ENCODE measurements at places on chromosomes 5 and 9. TPM values are rescaled to one million over a fixed set of nuclear protein-coding genes. Genes with fewer than 3 reads are reported as not detected.

DNA sequence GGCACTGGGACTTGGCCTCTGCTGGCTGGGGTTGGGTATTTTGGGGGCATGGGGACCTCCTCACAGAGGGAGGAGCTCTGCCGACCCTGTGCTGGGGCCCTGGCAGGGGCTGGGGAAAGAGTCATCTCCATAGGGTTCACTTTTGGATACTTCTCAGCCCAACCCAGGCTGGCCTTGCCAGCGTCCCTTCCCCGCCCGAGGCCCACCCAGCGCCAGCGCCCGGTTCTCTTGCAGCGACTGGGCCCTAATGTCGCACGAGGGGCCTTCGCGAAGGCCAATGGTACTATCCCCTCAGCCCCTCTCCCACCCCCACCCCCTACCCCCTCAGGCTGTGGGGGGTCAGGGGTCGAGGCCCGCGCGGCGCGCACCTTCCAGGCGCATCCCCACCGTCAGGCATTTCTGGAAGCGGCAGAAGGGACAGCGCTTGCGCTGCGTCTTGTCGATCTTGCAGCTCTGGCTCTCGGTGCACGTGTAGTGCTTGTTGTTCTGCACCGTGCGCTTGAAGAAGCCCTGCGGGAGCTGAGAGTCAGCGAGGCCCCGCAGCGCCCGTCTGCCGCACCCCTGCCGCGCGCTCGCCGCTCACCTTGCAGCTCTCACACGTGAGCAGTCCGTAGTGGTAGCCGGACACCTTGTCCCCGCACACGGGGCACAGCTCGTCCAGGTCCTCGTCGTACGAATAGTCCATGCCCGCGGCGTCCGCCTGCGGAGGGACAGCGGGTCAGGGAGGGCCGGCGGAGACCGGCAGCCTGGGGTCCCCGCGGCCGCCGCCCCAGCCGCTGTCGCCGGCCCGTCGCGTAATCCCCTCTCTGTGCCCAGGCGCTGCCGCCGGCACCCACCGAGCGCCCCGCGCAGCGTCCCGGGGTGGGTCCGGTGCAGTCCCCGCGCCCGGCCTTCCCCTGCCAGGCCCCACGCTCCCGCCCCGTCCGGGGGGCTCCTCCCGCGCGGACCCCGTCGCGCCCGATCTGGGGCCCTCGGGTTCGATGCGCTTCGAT, 4.2 kb downstream of the NR5A1 start:
- no peak for DNase-seq
- H3K27ac ChIP-seq = no peak overlapping the region
- no peak overlapping the region for H3K4me3 ChIP-seq

DNA sequence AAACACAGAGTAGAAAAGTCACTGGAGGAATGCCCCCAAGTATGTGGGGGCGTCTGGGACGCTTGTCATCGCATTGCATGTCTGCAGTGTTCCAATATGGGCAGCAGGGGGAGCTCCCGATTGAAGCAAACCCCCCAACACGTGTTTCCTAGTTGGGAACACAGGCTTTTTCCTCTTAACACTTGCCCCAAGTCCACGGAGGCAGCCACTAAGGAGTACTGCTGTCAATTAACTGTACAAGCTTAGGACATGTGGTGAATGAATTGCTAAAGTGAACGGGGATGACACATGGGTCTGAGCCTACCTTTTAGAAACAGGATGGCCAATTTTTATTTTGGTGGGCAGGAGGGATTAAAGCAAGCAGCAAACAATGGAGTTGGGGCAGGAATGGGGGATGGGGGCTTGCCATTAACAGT, 2.2 kb downstream of the GABRB2 start:
- H3K4me3 ChIP-seq = no peak overlapping the region
- H3K27me3 ChIP-seq = peaks cover 40% of the 10 kb centered on the region
- no peaks in the 10 kb centered on the region for H3K36me3 ChIP-seq
- peak overlapping the region; percentile 6 for H3K27ac ChIP-seq

GRCh38 chr9:117543089-117543488, 128.2 kb upstream of the ASTN2 start:
- no peak overlapping the region for H3K4me3 ChIP-seq
- H3K4me1 ChIP-seq = no peaks in the 10 kb centered on the region
- no peak for DNase-seq
- peaks cover 2% of the 10 kb centered on the region for H3K27me3 ChIP-seq

DNA sequence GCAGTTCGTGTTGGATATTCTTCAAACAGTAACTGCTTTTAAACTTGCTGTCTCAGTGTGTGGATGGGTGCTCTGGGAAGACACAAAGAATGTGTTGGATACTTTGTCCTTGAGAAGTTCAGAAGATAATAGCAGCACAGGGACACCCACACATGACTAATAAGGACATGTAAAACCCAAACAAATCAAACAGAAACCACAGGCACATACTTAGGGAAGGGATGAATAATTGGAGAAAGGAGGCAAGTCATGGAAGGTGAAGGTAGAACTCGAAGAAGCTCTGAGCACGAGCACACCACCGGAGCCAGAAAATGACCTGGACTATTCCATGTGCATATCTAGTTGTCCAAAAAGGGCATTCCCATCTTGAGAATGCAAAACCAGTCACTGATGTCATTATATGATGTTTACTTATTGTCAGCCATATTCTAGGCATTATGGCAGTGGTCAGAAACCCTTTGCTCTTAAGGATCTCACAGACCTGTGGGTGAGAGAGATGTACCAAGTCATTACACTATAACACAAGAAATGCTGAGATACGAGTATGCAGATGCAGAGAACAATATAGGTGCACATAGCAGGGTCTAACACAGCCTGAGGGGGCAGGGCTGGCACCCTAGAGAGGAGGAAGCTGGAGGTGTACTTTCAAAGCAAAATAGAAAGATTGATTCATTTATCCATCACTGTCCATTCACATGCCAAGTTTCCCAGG, 152.9 kb downstream of the PIK3R1 start:
- H3K4me3 ChIP-seq = peak overlapping the region; percentile 70
- no peak for DNase-seq
- peaks cover 7% of the 10 kb centered on the region for H3K27me3 ChIP-seq
- H3K27ac ChIP-seq = peak overlapping the region; percentile 81

DNA sequence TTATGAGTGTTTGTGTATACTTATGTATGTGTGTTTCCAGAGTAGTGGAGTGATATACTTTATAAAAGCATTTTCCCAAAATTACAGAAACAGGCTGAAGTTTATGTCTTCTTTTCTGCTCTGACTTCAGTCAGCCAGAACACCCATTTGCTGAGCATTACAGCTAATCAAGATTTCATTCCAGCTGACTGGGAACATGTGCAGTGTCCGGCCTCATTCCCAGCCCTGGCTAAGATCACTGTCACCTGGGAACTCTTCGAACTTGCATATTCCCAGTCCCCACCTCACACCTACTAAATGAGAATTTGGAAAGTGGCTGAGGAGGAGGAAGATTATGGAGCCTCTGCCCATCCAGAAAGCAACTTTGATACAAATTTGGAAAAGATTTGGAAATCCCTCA, 90.8 kb upstream of the PRRC1 start:
- DNase-seq = no peak
- H3K4me1 ChIP-seq = no peaks in the 10 kb centered on the region
- no peaks in the 10 kb centered on the region for H3K36me3 ChIP-seq
- H3K27me3 ChIP-seq = peaks cover 6% of the 10 kb centered on the region
- no peak overlapping the region for H3K27ac ChIP-seq

DNA sequence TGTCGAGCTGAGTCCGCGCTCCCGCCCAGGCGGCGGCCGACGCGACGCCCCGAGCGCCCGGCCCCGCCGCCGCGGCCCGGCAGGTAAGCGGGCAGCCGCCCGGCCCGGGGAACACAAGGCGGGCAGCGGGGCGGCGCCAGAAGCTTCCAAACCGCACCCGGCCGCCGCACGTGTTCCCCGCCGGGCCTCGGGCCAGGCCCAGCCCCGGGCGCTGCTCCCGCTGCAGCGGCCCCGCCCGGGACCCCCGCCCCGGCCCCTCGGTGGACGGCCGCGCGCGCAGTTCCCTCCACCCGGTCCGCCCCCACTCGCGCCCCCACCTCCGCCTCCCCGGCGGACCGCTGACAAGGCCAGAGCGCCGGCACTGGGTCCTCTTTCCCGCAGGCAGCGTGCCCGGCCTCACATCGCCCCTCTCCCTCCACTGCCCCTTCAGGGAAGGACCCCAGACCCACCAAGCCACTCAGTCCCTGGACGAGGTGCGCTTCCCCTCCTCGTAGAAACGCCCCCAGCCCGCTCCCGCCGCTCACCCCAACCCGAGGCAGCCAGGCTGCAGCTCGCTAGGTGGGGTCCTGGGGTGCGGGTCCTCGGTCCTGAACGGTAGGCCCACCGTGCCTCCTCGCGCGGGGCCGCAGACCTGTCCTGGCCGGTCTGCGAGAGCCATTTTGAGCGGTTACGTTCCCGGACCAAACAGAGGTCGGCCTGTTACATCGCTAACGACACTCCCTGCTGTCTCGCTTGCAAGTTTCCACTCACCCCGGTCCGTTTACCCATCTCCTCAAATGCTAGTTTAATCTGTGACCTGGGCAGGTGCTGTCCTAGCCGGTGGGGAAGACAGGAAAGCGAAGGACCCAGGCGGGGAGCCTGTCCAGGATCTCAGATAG, 475 bp downstream of the WDR5 start:
- H3K4me1 ChIP-seq = peaks cover 29% of the 10 kb centered on the region
- peak overlapping the region; percentile 96 for H3K4me3 ChIP-seq
- peak; percentile 6 for DNase-seq
- no peaks in the 10 kb centered on the region for H3K27me3 ChIP-seq
- peaks cover 22% of the 10 kb centered on the region for H3K36me3 ChIP-seq

DNA sequence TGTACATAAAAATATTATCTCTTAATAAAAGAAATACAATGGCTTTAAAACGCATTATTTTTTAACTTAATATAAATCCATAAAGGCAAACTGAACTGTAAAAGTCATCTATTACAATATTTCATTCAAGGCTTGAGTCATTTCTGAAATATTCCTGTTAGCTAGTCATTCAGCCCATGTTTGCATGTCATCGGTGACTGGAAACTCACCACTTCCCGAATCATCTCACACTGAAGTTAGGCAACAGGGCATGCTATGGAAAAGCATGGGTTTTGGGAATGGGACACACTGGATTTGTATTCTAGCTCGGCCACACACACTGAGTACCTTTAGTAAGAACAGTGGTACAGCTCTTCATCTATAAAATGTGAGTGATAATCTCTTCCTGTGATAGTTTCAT, 691.1 kb upstream of the C9orf72 start:
- DNase-seq = no peak
- no peaks in the 10 kb centered on the region for H3K4me1 ChIP-seq
- H3K27ac ChIP-seq = no peak overlapping the region
- no peaks in the 10 kb centered on the region for H3K27me3 ChIP-seq

GRCh38 chr9:104293877-104294276, 199.8 kb downstream of the SMC2 start:
- no peaks in the 10 kb centered on the region for H3K27me3 ChIP-seq
- no peak for DNase-seq
- no peaks in the 10 kb centered on the region for H3K36me3 ChIP-seq
- no peak overlapping the region for H3K4me3 ChIP-seq
- no peaks in the 10 kb centered on the region for H3K4me1 ChIP-seq

- H3K27me3 ChIP-seq = no peaks in the 10 kb centered on the region
- H3K4me3 ChIP-seq = no peak overlapping the region
- H3K4me1 ChIP-seq = no peaks in the 10 kb centered on the region
- DNase-seq = no peak
These were observed 75.9 kb upstream of the ADAMTS19 start for GRCh38 chr5:129384193-129384592.

- H3K36me3 ChIP-seq = no peaks in the 10 kb centered on the region
- H3K4me1 ChIP-seq = no peaks in the 10 kb centered on the region
- H3K27me3 ChIP-seq = no peaks in the 10 kb centered on the region
- DNase-seq = no peak
- no peak overlapping the region for H3K4me3 ChIP-seq
These were observed 313 bp downstream of the LCN12 start for GRCh38 chr9:136952321-136952850.

- no peak overlapping the region for H3K27ac ChIP-seq
- H3K27me3 ChIP-seq = no peaks in the 10 kb centered on the region
- no peak overlapping the region for H3K4me3 ChIP-seq
- peaks cover 8% of the 10 kb centered on the region for H3K36me3 ChIP-seq
- no peak for DNase-seq
These were observed 297.6 kb downstream of the KDM4C start for GRCh38 chr9:7055171-7055903.

DNA sequence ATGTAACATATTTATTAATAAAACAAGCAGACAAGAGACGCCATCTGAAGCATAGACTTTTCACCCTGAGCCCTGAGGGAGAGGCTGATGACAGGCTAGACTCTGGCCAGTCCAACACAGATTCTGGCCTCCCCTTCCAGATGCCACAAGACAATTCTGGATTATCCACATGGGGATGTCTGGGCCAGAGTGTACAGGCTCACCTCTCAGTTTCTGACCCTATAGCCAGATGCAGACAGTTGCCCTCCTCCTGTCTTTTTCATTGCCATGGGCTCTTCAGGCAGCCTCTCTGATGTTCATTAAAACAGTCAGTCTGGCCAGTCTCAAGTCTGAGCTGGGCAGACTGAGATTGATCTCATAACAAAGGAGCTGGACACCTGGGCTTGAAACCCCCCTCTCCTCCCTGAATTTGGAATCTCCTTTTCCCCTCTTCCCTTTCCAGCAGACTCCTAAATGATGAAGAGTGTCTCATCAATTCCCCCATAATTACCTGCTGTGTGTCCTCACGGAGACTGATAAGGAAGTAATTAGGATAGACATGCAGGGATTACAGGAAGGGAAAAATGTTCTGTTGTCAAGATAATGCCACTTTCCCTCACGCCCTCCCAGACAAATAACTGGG, 89.6 kb downstream of the ASTN2 start:
- H3K4me3 ChIP-seq = no peak overlapping the region
- H3K4me1 ChIP-seq = no peaks in the 10 kb centered on the region
- no peak overlapping the region for H3K27ac ChIP-seq
- no peaks in the 10 kb centered on the region for H3K27me3 ChIP-seq
- H3K36me3 ChIP-seq = no peaks in the 10 kb centered on the region

- no peak overlapping the region for H3K4me3 ChIP-seq
- no peaks in the 10 kb centered on the region for H3K4me1 ChIP-seq
- DNase-seq = no peak
These were observed 110.7 kb upstream of the CDH18 start for GRCh38 chr5:20098694-20099093.

GRCh38 chr5:176167800-176168199, 70.4 kb upstream of the SIMC1 start:
- no peaks in the 10 kb centered on the region for H3K36me3 ChIP-seq
- DNase-seq = no peak
- no peak overlapping the region for H3K27ac ChIP-seq
- H3K4me1 ChIP-seq = no peaks in the 10 kb centered on the region
- peaks cover 31% of the 10 kb centered on the region for H3K27me3 ChIP-seq

- H3K4me3 ChIP-seq = no peak overlapping the region
- DNase-seq = no peak
- peaks cover 21% of the 10 kb centered on the region for H3K36me3 ChIP-seq
- no peaks in the 10 kb centered on the region for H3K27me3 ChIP-seq
These were observed 20.6 kb downstream of the DYNC2I2 start for GRCh38 chr9:128636024-128636390.

GRCh38 chr5:57832875-57833274, 350.3 kb upstream of the ACTBL2 start:
- no peak for DNase-seq
- H3K4me1 ChIP-seq = no peaks in the 10 kb centered on the region
- H3K4me3 ChIP-seq = no peak overlapping the region
- H3K36me3 ChIP-seq = no peaks in the 10 kb centered on the region
- no peak overlapping the region for H3K27ac ChIP-seq

GRCh38 chr5:15719784-15720183, 219.8 kb downstream of the FBXL7 start:
- no peak overlapping the region for H3K27ac ChIP-seq
- H3K27me3 ChIP-seq = no peaks in the 10 kb centered on the region
- H3K4me1 ChIP-seq = no peaks in the 10 kb centered on the region
- no peak for DNase-seq
- no peaks in the 10 kb centered on the region for H3K36me3 ChIP-seq
- H3K4me3 ChIP-seq = no peak overlapping the region

The ANKRD20A1 gene
- 1.9 TPM for total RNA-seq

The TUSC1 gene
- 0.47 TPM for total RNA-seq

The SSNA1 gene
- 101 TPM for total RNA-seq

The SPINK6 gene
- not detected for total RNA-seq

The C5orf22 gene
- total RNA-seq = 30.1 TPM

The IRX2 gene
- total RNA-seq = not detected

Data from activated T-helper 1 cell treated with anti-CD3 and anti-CD28 coated beads, Interleukin-12 subunit alpha, Interleukin-12 subunit beta, Interleukin-2, Interleukin-4 antibody, amounts not matched to agents 30 ng/mL and 10 ng/mL and 1 ng/mL, durations not matched to agents 14 hours and 24 hours and 36 hours (primary cell).